CD14-positive monocyte (primary cell): ENCODE measurements at places on chromosomes 2 and 18. TPM values are rescaled to one million over a fixed set of nuclear protein-coding genes. Genes with fewer than 3 reads are reported as not detected.

MROH2A gene
- polyA plus RNA-seq = not detected in 2 replicates

- no peak for DNase-seq
- no peak overlapping the region for H3K4me3 ChIP-seq
- no peaks in the 10 kb centered on the region for H3K4me1 ChIP-seq
- H3K27me3 ChIP-seq = no peaks in the 10 kb centered on the region
Observed at GRCh38 chr2:113011108-113011507, 5.8 kb downstream of the IL36A start.

TUBA3E gene
- polyA plus RNA-seq = not detected

LYPD1 gene
- not detected in 2 replicates for polyA plus RNA-seq

CKAP2L gene
- not detected in 2 replicates for polyA plus RNA-seq

EPHA4 gene
- polyA plus RNA-seq = 0.15 TPM in 1 of 2 replicates, not detected in the other

GRCh38 chr2:112622528-112622849 lies 23.2 kb upstream of the SLC20A1 start:
- H3K27me3 ChIP-seq = no peaks in the 10 kb centered on the region
- peak; percentile 75 for DNase-seq
- H3K27ac ChIP-seq = no peak overlapping the region

DNA sequence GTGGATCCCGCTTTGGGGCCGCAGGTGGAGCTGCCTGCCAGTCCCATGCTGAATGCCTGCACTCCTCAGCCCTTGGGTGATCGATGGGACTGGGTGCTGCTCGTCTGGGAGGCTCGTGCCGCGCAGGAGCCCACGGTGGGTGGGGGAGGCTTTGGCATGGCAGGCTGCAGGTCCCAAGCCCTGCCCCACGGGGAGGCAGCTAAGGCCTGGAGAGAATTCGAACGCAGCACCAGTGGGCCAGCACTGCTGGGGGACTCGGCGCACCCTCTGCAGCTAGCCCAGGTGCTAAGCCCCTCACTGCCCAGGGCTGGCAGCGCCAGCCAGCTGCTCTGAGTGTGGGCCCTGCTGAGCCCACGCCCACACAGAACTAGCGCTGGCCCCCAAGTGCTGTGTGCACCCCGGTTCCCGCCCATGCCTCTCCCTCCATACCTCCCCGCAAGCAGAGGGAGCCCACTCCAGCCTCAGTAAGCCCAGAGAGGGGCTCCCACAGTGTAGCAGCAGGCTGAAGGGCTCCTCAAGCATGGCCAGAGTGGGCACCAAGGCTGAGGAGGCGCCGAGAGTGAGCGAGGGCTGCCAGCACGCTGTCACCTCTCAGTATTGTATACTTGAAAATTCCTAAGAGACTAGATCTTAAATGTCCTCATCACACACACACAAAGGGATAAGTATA lies 1654.2 kb upstream of the SLC39A10 start:
- H3K27ac ChIP-seq = no peak overlapping the region
- no peaks in the 10 kb centered on the region for H3K27me3 ChIP-seq
- no peak overlapping the region for H3K4me3 ChIP-seq
- no peaks in the 10 kb centered on the region for H3K36me3 ChIP-seq
- DNase-seq = no peak

SLC20A1 gene
- polyA plus RNA-seq = 34.6 and 112 TPM in 2 replicates

RAPGEF4 gene
- not detected in 2 replicates for polyA plus RNA-seq

CFAP53 gene
- polyA plus RNA-seq = 0.08 TPM in 1 of 2 replicates, not detected in the other

DNA sequence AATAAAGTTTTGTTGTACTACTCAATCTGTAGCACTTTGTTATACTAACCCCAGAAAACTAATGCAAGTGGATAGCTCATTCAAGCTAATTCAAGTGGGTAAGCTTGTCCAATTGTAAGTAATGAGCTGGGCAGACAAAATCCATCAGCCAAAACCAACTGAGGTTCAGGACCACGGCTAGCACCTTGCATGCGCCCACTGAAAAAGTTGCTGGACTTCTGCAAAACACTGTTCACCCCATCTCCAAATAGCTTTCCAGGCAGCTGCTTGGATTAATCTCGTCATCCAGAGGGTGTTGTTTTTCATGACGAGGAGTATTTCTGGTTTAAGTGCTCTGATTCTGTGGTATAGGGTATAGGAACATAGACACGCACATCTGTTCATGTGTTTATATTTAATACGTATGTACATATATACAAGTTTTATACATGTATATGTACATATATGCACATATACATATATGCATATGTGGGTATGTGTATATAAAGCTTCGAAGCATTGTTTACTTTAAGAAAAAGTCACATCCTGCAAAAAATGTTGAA lies 307.5 kb downstream of the GALR1 start:
- no peaks in the 10 kb centered on the region for H3K4me1 ChIP-seq
- no peak for DNase-seq
- no peaks in the 10 kb centered on the region for H3K36me3 ChIP-seq

ASB1 gene
- polyA plus RNA-seq = 22.0 and 27.6 TPM in 2 replicates

GRCh38 chr2:197777823-197778407 lies 7.2 kb downstream of the BOLL start:
- no peaks in the 10 kb centered on the region for H3K36me3 ChIP-seq
- no peak overlapping the region for H3K27ac ChIP-seq
- H3K4me3 ChIP-seq = no peak overlapping the region
- no peaks in the 10 kb centered on the region for H3K27me3 ChIP-seq
- H3K4me1 ChIP-seq = no peaks in the 10 kb centered on the region

DNA sequence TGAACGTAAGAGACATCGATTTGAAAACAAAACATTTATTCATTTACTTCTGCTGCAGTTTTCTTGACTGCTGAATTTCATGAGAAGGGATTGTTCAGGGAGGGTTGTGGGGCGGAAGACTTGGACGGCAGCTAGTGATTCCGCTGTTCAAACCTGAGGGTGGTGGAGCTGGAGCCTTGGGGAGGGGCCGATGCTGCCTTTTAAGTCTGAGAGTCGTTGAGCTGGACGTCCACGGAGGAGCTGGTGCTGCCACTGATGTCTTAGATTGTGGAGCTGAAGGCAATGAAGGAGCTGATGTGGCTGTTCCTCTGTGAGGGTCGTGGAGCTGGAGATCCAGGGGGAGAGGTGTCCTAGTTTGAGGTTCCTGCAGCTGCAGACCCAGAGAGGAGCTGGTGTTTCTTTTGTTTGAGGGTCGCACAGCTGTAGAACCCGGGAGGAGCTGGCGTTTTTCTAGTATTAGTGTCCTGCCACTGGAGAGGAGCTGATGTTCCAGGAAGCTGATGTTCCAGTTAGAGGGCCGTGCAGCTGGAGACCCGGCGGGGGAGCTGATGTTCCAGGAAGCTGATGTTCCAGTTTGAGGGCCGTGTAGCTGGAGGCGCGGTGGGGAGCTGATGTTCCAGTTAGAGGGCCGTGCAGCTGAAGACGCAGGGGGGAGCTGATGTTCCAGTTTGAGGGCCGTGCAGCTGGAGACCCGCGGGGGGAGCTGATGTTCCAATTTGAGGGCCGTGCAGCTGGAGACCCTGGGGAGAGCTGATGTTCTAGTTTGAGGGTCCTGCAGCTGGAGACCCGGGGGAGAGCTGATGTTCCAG lies 150.9 kb downstream of the RTP5 start:
- H3K27ac ChIP-seq = no peak overlapping the region
- peaks cover 12% of the 10 kb centered on the region for H3K27me3 ChIP-seq
- no peak for DNase-seq
- H3K4me3 ChIP-seq = no peak overlapping the region
- no peaks in the 10 kb centered on the region for H3K36me3 ChIP-seq

GALNT5 gene
- not detected for polyA plus RNA-seq

EPAS1 gene
- polyA plus RNA-seq = 0.88 TPM

DNA sequence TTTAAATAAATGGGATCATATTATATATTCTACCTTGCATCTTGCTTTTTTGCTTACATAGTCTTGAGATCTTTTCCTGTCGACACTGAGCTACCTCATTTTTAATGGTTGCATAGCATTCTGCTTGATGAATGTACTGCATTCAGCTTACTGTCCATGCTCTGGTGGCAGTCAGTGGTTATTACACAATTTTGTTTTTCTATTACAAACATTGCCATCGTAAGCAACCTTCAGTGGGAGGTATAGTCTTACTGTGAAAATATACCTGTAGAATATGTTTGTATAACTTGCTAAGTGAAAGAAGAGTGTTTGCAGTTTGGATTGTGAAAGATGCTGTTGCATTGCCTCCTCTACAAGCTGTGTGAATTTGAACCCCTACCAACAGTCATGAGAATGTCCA lies 43.4 kb downstream of the UBXN4 start:
- H3K4me3 ChIP-seq = no peak overlapping the region
- H3K4me1 ChIP-seq = no peaks in the 10 kb centered on the region
- DNase-seq = no peak
- no peak overlapping the region for H3K27ac ChIP-seq
- H3K27me3 ChIP-seq = no peaks in the 10 kb centered on the region

DNA sequence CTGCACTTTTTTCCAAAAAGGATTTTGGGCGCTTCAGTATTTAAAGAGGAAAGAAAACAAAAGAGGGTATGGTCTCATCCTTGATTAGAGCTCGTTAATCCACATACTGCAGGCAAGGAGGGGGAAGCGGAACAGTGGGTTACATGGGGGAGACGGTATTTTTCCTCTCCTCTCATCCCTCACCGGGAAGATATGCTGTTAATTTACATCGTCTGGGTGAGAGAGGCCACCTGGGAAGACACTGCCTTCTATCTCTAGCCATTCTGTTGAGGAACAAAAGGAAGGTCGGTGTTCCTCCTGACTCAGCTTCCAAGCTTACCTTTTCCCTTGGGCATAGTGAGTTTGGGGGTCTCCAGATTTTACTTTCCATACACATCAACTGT lies 52.3 kb downstream of the IMPA2 start:
- peaks cover 53% of the 10 kb centered on the region for H3K36me3 ChIP-seq
- H3K27ac ChIP-seq = no peak overlapping the region
- DNase-seq = no peak
- H3K4me1 ChIP-seq = peaks cover 17% of the 10 kb centered on the region

DNA sequence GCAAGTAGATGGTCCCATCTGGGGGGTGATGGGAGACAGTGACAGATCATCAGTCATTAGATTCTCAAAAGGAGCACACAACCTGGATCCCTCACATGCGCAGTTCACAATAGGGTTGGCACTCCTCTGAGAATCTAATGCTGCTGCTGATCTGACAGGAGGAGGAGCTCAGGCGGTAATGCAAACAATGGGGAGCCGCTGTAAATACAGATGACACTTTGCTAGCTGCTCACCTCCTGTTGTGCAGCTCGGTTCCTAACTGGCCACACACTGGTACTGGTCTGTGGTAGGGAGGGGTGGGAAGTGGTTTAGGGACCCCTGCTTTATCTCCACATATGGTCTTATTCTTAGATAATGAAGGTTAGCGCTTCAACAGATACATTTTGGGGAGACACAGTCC lies 506.6 kb downstream of the PLCL1 start:
- no peak for DNase-seq
- H3K4me3 ChIP-seq = no peak overlapping the region
- H3K4me1 ChIP-seq = no peaks in the 10 kb centered on the region
- H3K27me3 ChIP-seq = peaks cover 10% of the 10 kb centered on the region
- no peak overlapping the region for H3K27ac ChIP-seq

GAREM2 gene
- 0.08 TPM for polyA plus RNA-seq

DNA sequence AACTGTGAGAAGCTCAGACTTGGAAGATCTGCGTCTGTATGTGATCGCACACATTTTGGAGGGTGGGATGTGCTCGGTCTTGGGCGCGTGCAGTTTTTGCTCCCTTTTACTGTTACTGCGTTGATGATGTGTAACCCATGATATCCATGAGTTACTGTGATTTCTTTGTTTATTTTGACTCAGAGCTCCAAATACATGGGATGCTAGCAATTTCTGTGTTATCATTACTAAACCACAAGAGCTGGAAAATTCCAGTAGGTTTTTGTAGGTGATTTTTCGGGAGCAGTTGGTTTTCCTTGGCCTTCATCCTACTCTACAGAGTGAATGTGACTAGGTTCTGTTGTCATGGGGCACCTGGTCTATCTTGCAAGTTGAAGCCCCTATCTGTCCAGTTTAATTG lies 124.2 kb downstream of the AGAP1 start:
- peaks cover 11% of the 10 kb centered on the region for H3K4me1 ChIP-seq
- H3K27me3 ChIP-seq = no peaks in the 10 kb centered on the region
- H3K4me3 ChIP-seq = no peak overlapping the region
- DNase-seq = no peak
- H3K27ac ChIP-seq = no peak overlapping the region

REG1B gene
- polyA plus RNA-seq = not detected

DNA sequence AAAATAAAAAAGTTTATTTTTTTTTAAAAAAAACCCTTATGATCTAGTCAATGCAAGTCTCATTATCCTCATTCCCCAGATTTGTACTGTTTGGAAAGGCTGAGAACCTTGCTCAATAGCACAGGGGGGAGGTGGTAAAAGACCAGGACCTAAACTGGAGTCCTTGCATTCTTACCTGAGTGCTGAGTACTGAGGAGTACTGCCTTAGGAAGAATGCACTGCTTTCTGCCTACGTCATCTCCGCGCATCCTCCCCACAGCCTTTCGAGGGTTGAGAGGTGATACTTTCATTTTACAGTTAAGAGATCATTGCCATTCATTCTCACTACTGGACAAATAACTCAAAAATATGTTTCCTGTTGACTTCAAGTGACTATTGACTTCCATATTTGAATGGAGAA lies 73.8 kb downstream of the MAP3K20 start:
- H3K36me3 ChIP-seq = no peaks in the 10 kb centered on the region
- no peak overlapping the region for H3K27ac ChIP-seq
- H3K4me3 ChIP-seq = no peak overlapping the region
- peaks cover 25% of the 10 kb centered on the region for H3K4me1 ChIP-seq
- no peaks in the 10 kb centered on the region for H3K27me3 ChIP-seq

GRCh38 chr2:231369580-231370428 lies 25.7 kb upstream of the B3GNT7 start:
- H3K36me3 ChIP-seq = no peaks in the 10 kb centered on the region
- peaks cover 6% of the 10 kb centered on the region for H3K4me1 ChIP-seq
- H3K4me3 ChIP-seq = no peak overlapping the region
- H3K27me3 ChIP-seq = no peaks in the 10 kb centered on the region
- H3K27ac ChIP-seq = no peak overlapping the region
- no peak for DNase-seq

- DNase-seq = no peak
- H3K36me3 ChIP-seq = no peaks in the 10 kb centered on the region
- H3K27ac ChIP-seq = no peak overlapping the region
- H3K27me3 ChIP-seq = peaks cover 37% of the 10 kb centered on the region
- no peak overlapping the region for H3K4me3 ChIP-seq
Observed at GRCh38 chr2:231034291-231034882, 2.9 kb upstream of the C2orf72 start.

DNA sequence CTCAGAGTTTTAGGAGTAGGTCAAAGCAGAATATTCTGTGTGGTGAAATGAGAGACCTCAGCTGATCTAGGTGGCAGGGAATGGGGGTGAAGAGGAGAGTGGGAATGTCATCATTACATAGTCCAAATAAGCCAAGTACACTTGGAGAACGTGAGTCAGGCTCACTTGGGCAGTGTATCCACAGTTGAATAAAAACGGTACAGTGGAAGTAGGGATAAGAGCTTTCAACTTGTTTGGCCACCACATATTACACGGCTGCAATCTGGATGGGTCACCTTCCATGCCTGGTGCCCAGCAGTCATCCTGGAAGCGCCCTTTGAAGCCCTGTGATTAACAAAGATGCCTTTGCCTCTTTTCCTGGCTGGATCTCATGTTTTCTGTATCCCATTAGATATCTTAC lies 28.6 kb downstream of the MIB1 start:
- no peak for DNase-seq
- peaks cover 68% of the 10 kb centered on the region for H3K36me3 ChIP-seq
- no peak overlapping the region for H3K27ac ChIP-seq

- peaks cover 4% of the 10 kb centered on the region for H3K36me3 ChIP-seq
- H3K4me1 ChIP-seq = no peaks in the 10 kb centered on the region
- DNase-seq = no peak
Observed at GRCh38 chr2:15408759-15409158, 152.4 kb downstream of the NBAS start.
